ENCODE measurements at places on chromosomes 2 and 18.

DNA sequence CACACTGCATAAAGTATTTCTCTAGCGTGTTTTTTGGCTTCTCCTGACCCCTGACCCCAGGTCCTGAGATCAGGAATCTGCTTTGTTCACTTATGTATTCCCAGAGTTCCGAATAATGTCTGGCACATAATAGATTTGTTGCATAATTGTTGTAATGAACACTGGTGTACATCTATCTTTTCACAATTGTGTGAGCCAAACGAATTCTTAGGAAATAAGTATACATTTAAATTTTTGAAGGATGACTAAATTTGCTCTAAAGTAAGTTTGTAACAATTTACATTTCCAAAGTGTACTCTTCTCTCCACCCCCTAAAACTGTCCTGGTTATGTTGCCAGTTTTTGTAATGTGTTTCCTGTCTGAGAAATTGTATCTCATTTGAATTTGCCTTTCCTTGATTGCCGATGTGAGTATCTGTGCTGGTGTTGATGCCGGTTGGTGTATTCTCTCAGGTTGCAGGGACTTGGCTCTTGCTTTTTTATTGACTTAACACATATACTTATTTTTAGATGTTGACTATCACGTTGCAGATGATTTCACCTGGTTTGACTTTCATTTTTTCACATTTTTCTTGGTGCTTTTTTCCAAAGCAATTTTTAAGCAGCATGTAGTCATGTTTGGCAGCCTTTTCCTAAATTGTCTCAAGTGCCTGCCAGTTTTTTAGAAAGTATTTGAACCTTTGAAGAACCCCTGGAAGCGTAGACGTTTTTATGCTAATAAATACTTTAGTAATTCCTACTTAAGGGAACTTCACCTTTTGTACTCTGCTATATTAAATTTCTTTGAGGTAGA, 16.1 kb upstream of the FARP2 start:
- H3K4me1 ChIP-seq = no peaks in the 10 kb centered on the region
- peaks cover 62% of the 10 kb centered on the region for H3K36me3 ChIP-seq
- no peak for DNase-seq
- no peak overlapping the region for H3K4me3 ChIP-seq

GRCh38 chr18:45874491-45875184, 49.2 kb downstream of the SIGLEC15 start:
- H3K27ac ChIP-seq = no peak overlapping the region
- H3K27me3 ChIP-seq = no peaks in the 10 kb centered on the region
- peaks cover 2% of the 10 kb centered on the region for H3K4me1 ChIP-seq
- DNase-seq = no peak
- no peak overlapping the region for H3K4me3 ChIP-seq

- H3K36me3 ChIP-seq = no peaks in the 10 kb centered on the region
- no peak overlapping the region for H3K4me3 ChIP-seq
- no peak overlapping the region for H3K27ac ChIP-seq
- H3K27me3 ChIP-seq = no peaks in the 10 kb centered on the region
- DNase-seq = no peak
These were observed 319.2 kb downstream of the GULP1 start for GRCh38 chr2:188610827-188611226.

DNA sequence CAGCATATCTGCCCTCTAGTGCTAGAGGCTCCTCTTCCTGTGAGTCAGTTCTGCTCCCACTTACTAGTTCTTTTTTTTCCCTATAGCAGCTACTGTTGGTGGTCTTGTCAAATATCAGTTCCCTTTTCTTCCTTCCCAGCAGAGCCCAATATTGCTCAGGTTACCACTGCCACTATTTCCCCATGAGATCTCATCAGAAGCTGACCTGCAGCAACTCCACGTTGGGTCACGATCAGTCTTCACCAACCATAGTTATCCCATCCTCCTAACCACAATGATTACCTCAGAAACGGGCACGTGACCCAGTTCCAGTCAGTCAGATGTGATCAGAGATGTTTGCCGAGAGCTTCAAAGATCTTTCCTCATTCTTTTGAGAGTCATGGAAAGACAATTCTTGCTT, 59.7 kb upstream of the CAPN13 start:
- no peaks in the 10 kb centered on the region for H3K36me3 ChIP-seq
- H3K4me1 ChIP-seq = no peaks in the 10 kb centered on the region
- H3K4me3 ChIP-seq = no peak overlapping the region
- no peaks in the 10 kb centered on the region for H3K27me3 ChIP-seq

Measured in liver (tissue), 10 donors.